Upper lobe of left lung (tissue), 6 donors: ENCODE measurements at places on chromosomes 6 and 20. TPM values are rescaled to one million over a fixed set of nuclear protein-coding genes. Genes with fewer than 3 reads are reported as not detected.

GRCh38 chr6:32203426-32204267 is 11.2 kb upstream of the GPSM3 start:
- no peak for DNase-seq

The ADGRF5 gene
- total RNA-seq, result 184 TPM

DNA sequence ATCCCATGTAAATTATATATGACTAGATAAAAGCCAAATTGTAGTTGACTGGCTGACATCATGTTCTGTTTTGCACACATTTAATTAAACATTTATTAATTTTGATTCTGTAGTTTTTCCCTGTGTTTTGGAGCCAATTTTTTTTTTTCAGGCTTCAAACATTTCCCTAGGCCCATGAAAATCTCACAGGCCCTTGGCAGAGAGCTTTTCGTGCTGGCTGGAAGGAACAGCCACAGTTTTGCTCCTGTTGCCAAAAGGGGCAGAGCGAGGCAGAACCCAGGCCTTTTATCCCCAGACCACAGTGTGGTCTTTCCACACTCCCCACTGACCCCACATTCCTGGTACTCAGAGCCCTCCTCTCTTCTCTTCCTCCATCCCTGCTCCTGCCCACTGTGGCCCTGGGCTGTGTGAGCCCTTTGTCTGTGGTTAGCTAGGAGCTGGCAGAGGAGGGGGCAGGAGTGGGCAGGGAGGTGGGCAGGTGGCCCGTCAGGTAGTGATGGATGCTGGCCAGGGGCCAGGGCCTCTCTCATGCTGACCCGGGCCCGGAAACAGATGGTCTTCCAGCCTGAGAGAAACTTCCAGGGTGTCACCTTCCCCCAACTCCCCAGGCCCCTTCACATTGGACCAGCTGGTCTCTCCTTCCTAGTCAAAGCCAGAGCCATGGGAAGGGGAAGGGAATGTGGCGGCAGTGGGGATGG is 19.4 kb upstream of the CCM2L start:
- no peak for DNase-seq

GRCh38 chr6:46989398-46989797 is 52.7 kb downstream of the ADGRF1 start:
- no peak for DNase-seq

- no peak for DNase-seq
These were observed 166.4 kb downstream of the CD24 start for GRCh38 chr6:106807947-106808611.

- DNase-seq, result no peak
These were observed 1.7 kb downstream of the LOC128125822 start for GRCh38 chr6:63573899-63574553.

DNA sequence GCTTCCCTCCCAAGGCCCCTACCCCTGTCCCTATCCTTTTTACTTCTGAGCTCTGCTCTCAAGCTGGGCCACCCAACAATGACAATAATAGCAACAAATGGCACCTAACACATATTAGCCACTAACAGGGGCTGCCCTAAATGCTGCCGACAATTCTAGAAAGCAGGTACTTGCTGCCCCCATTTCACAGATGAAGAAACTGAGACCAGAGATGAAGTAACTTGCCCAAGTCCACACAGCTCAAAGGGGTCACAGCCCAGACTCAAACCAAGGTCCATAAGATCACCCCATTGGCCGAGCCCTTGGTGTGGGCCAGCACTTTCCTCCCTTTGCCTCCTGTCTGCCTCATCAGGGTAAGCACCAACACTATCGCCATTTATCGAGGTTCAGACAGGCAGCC is 12.0 kb downstream of the BNIP5 start:
- no peak for DNase-seq

DNA sequence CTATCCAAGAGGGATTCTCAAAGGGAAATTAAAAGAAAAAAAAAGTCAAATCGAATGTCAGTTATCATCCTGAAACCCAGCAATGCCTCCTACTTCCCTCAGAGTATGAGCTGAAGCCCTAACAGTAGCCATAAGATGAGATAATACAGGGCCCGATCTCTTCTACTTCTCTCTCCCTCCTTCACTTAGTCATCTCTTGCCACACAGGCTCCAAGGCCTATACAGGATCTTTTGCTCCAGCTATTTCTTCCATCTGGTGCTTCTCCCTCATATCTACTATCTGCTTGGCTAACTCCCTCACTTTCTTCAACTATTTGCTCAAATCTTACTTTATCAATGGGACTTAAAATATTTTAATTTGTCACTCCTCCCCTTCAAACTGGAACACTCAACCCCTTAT is 215.3 kb downstream of the RNGTT start:
- no peak for DNase-seq

DNA sequence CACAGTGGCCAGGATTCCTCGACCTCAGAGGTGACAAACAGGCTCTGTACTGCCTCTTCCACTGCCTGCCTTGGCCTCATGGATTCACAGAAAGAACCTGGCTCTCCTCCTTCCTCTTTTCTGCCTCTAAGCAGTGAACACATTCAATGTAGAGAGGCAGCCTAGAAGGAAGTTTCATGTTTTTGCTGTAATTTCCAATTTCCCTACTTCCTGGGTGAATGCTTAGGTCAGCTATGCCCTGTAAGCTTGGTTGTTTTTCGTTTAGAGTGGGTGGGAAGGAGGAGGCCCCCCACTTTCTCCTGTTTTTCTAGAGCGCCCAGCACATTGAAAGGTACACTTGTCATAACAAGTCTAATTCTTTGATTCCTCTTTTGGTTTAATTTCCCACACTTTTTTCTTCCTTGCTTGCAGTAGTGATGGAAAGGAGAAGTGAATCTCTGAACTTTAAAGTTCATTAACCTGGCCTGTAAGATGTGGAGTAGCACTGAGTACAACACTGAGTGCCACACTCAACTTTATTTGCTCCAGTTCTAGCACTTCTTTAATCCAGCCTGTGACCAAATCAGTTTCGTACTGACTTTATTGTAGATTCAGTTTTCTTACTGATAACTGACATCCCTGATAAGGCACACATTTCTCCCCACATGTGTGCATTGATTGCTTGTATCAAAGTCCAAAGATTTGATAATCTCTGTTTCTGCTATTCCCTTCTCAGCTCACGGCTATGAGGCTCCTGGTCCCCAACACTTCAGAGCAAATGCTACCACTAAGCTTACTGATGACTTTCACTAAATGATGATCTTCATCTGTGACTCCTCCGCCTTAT is 100.0 kb upstream of the MAN1A1 start:
- no peak for DNase-seq

- DNase-seq, result no peak
These were observed 53.1 kb downstream of the SCAF8 start for GRCh38 chr6:154786144-154786868.

DNA sequence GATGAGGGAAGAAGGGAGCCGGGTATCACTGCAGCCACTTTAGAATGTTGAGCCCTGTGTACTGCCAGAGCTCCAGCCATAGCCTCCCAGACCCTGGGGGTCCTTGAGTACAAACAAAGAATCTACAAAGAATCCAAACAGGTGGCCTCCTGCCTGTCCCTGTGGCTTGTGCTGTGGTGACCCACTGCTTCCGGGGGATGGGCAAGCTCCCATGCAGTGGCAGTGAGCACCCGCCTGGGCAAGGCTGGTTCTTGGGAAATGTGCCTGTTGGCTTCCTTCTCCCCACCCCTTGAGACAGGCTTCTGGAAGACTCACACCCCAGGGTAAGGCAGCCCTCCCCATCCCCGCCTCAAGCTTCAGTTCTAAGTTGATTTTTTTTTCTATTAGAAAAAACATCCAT is 13.9 kb downstream of the SIRPA start:
- no peak for DNase-seq

DNA sequence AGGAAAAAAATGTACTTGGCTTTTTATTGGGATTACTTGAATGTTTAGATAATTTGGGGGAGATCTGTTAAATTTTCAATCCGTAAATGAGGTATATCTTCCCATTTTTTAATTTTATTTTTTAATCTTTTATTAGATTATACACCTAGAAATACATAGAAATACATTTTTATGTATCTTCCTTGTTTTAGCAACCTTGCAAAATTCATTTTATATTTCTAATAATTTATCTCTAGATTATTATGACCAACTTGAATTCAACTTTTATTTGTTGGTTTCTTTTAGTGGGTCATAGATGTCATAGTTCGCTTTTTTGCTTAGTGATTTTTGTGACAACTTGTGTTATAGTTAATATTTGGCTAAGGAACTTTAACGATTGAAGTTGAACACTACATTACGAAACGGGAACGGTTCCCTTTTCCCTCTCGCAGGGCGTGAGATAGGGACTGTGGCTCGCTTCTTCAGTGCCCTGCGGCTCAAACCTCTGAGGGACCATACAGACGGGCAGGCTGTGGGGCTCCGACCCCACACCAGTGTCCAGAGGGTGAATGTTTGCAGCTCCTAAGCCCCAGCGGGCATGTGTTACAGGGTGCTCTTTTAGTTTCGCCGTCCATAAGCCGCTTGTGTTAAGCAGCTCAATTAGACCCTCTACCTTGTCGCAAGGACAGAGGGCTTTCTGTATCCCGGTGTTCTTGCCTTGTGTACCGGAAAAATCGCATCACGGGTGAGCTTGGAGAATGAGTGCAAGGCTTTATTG is 53.8 kb downstream of the PRND start:
- DNase-seq, result no peak

GRCh38 chr6:21726676-21727075 is 133.1 kb downstream of the SOX4 start:
- no peak for DNase-seq

DNA sequence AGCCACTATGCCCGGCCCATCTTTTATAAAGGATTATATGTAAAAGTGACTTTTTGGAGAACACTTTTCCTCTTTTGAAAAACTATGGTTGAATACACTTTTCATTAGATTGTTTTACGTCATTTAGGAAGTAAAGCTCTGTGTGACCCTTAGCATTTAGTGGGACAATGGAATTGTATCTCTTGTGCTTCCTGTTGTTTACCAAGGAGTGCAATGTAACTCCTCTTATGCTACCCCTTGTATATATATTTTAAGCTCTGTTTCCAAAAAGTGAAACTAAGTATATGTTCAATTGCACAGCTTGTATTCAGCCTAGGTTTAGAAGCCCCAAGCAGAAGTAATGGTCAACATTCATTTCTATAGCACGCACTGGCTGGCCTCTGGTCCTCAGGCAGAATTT is 183.1 kb upstream of the CITED2 start:
- no peak for DNase-seq

The NKX2-4 gene
- total RNA-seq, result not detected

DNA sequence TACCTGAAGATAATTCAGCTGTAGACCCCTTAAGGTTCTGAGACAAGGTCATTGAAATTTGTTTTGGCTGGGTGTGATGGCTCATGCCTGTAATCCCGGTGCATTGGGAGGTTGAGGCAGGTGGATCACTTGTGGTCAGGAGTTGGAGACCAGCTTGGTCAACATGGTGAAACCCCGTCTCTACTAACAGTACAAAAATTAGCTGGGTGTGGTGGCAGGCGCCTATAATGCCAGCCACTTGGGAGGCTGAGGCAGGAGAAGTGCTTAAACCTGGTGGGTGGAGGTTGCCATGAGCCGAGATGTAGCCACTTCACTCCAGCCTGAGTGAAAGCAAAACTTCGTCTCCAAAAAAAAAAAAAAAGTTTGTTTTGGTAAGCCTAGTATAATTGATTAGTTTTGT is 11.0 kb downstream of the SRSF3 start:
- peak; percentile 22 for DNase-seq

DNA sequence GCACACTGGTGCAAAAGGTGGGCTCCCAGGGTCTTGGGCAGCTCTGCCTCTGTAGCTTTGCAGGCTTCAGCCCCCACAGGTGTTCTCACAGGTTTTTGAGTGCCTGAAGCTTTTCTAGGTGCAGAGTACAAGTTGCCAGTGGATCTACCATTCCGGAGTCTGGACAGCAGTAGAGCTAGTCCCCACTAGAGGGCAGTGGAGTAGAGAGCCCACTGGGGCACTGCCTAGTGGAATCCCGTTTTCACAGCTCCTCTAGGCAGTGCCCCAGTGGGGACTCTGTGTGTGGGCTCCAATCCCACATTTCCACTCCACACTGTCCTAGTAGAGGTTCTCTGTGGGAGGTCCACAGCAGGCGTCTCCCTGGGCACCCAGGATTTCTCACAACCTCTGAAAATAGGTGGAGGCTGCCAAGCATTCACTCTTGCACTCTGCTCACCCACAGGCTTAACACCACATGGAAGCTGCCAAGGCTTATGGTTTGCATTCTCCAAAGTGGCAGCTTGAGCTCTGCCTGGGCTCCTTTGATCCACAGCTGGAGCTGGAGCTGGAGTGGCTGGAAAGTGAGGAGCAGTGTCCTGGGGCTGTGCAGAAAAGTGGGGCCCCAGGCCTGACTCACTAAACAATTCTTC is 86.3 kb upstream of the PROKR2 start:
- DNase-seq, result no peak

DNA sequence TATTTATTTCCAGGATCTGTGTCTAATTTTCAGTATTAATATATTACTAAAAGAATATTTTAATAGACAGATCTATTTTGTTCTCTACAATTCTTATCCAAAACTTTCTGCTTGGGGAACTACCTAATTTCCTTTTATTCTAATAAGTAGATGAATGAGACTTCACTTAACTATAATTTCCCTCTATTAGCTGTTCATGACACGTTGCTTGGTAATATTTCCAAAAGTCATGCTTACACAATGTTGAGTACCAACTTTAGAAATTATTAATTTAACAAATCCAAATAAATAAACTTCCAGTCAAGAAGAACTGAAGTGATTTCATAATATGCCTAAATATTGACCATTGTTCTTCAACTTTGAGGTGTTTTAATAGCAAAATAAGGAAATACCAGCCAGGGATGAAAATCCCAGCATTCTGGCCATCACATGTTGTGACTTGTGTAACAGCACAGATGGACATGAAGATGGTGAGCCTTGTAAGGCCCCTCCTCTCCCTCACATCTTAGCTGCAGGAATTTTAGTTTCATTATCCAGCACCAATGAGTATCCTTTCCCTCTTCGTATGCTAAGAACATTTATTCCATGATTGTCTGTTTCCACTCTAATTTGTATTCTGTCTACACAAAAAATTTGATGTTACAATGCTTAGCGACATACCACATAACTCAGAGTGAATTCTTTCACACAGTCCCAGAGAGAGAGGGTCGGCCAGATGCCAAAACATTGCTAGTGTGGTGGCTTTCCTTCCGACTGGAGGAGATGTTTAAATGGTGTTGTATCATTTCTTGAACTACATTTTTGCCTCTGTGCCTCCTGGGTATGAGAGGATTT is 137.5 kb downstream of the FOXA2 start:
- no peak for DNase-seq

GRCh38 chr6:1970151-1970561 is 275.2 kb downstream of the GMDS start:
- DNase-seq, result no peak

DNA sequence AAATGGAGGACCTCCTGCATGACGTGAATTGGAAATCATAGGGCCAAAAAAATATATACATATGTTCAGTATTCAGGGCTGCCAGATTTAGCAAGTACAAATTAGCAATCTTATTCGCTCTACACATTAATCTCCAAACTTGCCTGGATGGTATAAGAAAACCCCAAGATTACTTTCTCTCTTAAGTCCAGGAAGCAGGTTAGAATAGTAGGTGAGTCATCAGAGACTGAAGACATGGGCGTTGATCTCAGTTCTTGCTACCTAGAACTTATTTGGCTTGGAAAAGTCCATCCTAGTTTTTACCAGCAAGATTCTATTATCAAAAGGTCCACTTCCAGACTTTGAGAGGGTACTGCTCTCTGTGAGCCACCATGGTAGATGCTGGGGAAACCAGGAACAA is 47.4 kb downstream of the GPR63 start:
- no peak for DNase-seq

- no peak for DNase-seq
These were observed 25.3 kb downstream of the ACSS1 start for GRCh38 chr20:25032478-25033264.

The TXLNB gene
- 0.61 TPM for total RNA-seq

The SMLR1 gene
- 0.33 TPM for total RNA-seq

- DNase-seq, result no peak
These were observed 14.3 kb downstream of the TTPAL start for GRCh38 chr20:44489931-44490330.
